ENCODE measurements at places on chromosomes 6 and 20. TPM values are rescaled to one million over a fixed set of nuclear protein-coding genes. Genes with fewer than 3 reads are reported as not detected.

DNA sequence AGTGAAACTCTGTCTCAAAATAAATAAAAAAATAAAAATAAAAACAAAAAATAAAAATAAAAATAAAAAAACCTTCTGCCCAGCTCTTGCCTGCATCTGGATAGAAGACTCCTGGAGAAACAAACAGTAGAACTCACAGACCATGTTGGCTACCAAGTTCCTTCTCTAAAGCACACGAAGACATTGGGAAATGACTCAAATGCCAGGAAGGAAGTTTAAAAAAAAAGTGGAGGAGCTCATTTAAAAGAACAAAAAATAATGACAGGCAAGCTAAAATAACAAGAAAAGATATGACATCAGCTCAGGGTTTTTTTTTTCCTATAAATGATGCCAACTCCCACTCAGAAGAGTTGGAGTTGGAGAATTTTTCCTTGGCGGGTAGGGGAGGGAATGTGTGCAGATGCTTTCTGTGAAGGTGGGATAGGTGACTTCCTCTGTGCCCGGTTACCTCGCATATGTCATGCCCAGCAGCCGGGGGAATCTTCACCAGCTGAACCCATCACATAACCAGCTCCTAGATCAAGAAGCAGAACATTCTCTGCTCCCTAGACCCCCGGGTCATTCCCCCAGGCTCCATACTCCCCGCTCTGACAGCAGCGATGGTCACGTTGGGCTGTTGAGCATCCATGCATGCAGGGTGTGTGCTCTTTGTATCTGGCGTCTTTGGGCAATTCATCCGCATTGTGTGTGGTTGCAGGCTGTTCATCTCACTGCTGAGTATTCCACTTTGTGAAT is 17.3 kb upstream of the CD93 start:
- peaks cover 10% of the 10 kb centered on the region for H3K4me1 ChIP-seq
- H3K4me3 ChIP-seq, result no peak overlapping the region
- H3K36me3 ChIP-seq, result no peaks in the 10 kb centered on the region
- peaks cover 6% of the 10 kb centered on the region for H3K27me3 ChIP-seq
- no peak for DNase-seq

OR2H2 gene
- not detected for total RNA-seq

DNA sequence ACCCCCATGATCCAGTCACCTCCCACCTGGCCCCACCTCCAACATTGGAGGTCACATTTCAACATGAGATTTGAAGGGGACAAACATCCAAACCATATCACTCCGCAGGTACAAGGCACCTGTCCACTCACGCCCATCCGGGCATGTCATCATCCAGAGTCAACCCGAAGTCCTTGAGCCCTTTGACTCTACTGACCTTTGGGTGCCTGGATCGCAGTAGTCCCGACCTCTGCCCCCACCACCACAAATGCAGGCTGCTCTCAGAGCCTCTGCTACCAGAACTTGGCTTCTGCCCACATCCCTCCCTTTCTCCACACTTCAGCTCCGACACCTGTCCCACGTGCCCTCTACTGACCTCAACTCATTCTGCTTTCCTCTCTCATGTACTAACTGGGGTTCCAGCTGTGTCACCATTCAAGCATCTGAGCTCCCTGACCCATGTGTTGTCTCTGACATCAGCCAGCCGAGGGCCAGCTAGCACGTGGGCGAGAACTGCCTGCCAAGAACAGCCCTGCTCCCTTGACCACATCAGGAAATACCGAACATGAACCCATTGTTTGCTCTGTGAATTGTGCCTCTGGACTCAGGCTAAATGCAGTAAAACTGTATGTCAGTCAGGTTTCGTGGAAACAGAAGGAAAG is 498.3 kb upstream of the SULF2 start:
- no peaks in the 10 kb centered on the region for H3K27me3 ChIP-seq
- H3K27ac ChIP-seq, result no peak overlapping the region
- no peaks in the 10 kb centered on the region for H3K36me3 ChIP-seq

DNA sequence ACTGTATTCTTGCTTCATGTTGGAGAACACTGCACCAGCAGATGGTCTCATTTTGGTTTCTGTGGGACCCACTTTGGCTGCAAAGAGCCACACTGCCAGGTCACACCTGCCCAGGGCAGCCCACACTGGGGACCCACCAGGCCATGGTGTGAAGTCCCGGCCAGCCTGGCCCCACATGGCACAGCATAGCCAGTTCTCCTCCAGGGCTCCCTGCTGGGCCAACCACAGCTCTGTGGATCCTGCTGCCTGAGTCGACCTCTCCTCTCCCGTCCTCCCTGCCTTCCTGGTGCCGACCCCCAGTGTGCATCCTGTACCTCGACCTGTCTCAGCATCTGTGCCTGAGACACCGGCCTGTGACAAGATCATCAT is 3.0 kb downstream of the ARFRP1 start:
- no peak overlapping the region for H3K27ac ChIP-seq
- H3K36me3 ChIP-seq, result peaks cover 33% of the 10 kb centered on the region
- DNase-seq, result no peak
- H3K4me1 ChIP-seq, result peaks cover 21% of the 10 kb centered on the region
- H3K27me3 ChIP-seq, result no peaks in the 10 kb centered on the region
- no peak overlapping the region for H3K4me3 ChIP-seq

KCNK16 gene
- total RNA-seq, result not detected

GRCh38 chr6:142844065-142844755 is 100.8 kb downstream of the HIVEP2 start:
- peak overlapping the region; percentile 98 for H3K27ac ChIP-seq
- no peaks in the 10 kb centered on the region for H3K36me3 ChIP-seq
- peak overlapping the region; percentile 64 for H3K4me3 ChIP-seq
- DNase-seq, result peak; percentile 46
